ENCODE measurements at places on chromosomes 16 and 17.
A peak's percentile ranks its signal among the peaks of the same experiment; 100 is the strongest.

DNA sequence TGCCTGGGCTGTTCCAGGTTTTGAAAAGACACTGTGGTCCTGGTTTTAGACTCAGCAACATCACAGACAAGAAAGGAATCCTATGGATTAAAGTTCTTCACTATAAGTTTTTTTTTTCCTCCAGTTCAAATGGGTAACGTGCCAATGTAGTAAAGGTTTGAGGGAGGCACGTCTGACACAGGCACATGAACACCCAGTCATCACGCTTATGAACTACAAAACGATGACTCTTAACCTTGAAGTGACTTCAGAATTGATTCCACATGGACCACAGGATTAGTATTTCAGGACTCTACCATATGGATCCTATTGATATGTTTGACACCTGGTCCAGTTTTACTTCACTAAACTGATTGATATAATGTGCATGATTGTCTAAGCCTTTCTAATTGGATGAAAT lies 2.3 kb downstream of the PRMT7 start:
- DNase-seq = no peak

DNA sequence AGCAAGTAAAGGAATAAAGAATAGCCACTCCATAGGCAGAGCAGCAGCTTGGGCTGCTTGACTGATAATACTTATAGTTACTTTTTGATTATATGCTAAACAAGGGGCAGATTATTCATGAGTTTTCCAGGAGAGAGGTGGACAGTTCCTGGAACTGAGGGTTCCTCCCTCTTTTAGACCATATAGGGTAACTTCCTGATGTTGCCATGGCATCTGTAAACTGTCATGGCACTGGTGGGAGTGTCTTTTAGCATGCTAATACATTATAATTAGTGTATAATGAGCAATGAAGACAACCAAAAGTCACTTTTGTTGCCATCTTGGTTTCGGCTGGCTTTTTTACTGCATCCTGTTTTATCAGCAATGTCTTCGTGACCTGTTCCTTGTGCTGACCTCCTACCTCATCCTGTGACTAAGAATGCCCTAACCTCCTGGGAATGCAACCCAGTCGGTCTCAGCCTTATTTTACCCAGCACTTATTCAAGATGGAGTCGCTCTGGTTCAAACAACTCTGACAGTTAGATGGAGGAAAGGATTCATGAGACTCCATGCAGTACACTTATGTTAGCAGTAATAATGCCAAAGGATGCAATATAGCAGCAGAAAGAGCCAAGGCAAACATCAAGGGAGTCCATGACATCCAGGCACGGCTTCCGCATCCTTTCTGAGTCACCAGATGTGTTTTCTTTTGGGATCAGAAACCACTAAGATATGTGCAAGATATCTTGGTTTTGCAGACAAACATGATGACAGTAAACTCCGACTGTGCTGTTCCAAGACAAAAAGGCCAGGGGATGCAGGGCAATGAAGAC lies 55.8 kb upstream of the B4GALNT2 start:
- DNase-seq = peak; percentile 7

- no peak for DNase-seq
Measured at GRCh38 chr17:8475227-8475626, 39.5 kb downstream of the NDEL1 start.

GRCh38 chr16:57660715-57661463 lies 7.2 kb upstream of the ADGRG3 start:
- DNase-seq = no peak

- no peak for DNase-seq
Measured at GRCh38 chr17:82787081-82787848, 35.4 kb downstream of the TBCD start.

- no peak for DNase-seq
Measured at GRCh38 chr16:29877266-29877961, 14.4 kb upstream of the CDIPT start.

- no peak for DNase-seq
Measured at GRCh38 chr16:30619202-30619601, 9.0 kb upstream of the ZNF689 start.

GRCh38 chr17:80463784-80464400 lies 12.5 kb downstream of the NPTX1 start:
- DNase-seq = no peak

- DNase-seq = peak; percentile 25
Measured at GRCh38 chr16:1494129-1494640, 1.0 kb downstream of the TELO2 start.

DNA sequence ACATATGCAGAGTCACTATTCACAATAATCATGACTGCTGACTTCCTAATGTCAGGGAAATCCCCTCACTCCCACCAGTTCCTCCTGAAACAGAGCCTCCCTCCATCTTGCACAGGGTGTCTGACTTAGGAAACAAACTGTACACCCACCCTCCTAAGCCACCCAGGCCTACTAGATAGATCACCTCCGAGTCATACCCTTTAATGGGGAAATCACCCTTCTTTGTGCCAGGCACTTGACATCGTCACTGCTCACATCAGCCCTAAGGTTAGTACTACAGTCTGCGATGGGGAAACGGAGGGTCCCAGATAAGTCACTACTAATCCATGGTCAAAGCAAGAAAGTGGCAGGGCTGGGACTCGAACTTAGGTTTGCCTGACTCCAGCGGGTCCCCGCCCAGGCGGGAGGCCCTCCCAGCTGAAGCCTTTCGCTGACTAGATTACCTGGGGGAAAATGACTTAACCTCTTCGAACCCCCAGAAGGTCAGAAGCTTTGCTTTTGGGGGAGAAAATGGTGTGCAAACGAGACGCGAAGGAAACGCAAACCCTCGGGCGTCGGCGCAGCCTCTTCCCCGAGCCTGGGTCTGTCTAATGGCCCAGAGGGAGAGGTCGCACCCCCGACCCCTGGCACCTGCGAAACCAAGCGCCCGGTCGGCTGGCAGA lies 3.4 kb upstream of the MLLT6 start:
- no peak for DNase-seq

GRCh38 chr17:193841-194806 lies 12.7 kb upstream of the DOC2B start:
- no peak for DNase-seq

GRCh38 chr16:28617874-28618273 lies 8.0 kb upstream of the SULT1A1 start:
- DNase-seq = no peak

- DNase-seq = no peak
Measured at GRCh38 chr17:58307468-58308172, 21.0 kb downstream of the TSPOAP1 start.

GRCh38 chr17:42403150-42403549 lies 14.9 kb upstream of the STAT3 start:
- no peak for DNase-seq

DNA sequence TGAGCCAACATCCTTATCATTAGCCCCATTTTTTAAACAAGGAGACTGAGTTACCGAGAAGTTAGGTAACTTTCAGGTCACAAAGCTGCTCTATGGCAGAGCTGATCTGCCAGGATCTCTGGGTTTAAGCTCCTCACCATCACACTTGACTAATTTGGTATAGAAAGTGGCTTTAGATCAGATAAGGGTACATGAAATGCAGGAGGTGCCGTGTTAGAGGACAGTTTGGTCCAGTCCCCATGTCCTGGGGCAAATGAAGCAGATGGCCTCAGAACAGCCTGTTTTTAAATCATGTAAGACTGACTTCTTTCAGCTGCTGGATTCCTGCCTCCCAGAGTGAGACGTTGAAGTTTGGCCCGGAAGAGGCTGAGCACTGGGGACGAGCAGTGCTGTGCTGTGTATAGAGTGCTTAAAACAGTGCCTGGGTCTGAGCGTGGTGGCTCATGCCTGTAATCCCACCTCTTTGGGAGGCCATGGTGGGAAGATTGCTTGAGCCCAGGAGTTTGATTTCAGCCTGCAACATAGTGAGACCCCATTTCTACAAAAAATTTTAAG lies 187.0 kb upstream of the CACNG3 start:
- no peak for DNase-seq

DNA sequence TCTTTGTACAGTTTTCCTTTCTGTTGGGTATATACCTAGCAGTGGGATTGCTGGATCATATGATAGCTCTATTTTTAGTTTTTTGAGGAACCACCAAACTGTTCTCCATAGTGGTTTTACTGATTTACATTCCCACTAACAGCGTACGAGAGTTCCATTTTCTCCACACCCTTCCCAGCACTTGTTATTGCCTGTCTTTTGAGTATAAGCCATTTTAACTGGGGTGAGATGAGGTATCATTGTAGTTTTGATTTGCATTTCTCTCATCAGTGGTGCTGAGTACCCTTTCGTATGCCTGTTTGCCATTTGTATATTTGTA lies 887 bp upstream of the EVI2B start:
- DNase-seq = no peak
